EH (cell line): ENCODE measurements at places on chromosomes 7 and 10.

- no peak for DNase-seq
Observed at GRCh38 chr7:83930262-83930661, 264.3 kb downstream of the SEMA3A start.

DNA sequence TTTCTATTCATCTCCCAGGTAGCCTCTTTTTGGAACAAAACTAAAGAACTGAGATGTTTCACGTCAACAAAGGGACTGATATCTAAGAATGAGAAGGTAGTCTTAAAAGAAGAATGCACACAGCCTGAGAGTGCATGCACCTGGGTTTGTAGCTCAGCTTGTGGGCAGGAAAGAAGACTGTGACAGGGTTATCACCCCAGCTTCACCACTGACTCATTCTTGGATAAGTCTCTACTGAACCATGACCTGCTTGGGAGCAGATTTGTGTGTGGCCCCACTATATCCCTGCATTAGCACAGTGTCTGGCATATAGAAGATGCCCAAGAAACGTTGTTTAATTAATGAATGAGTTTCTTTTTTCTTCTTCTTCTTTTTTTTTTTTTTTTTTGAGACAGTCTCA, 187.5 kb downstream of the GPAM start:
- DNase-seq, result no peak

GRCh38 chr7:22864855-22865601, 42.4 kb upstream of the TOMM7 start:
- no peak for DNase-seq

- DNase-seq, result no peak
Observed at GRCh38 chr7:94907026-94907810, at the start of gene PPP1R9A. TSS of gene PPP1R9A (plus strand) at chr7:94907594. CDS start at chr7:94910114, 2,520 bp downstream.
